Progenitor cell of endocrine pancreas (in vitro differentiated cells): ENCODE measurements at places on chromosomes 6 and 20. TPM values are rescaled to one million over a fixed set of nuclear protein-coding genes. Genes with fewer than 3 reads are reported as not detected.

- H3K27me3 ChIP-seq: peaks cover 7% of the 10 kb centered on the region
- H3K27ac ChIP-seq: no peak overlapping the region
Measured at GRCh38 chr20:16898433-16898832, 150.3 kb downstream of the OTOR start.

DNA sequence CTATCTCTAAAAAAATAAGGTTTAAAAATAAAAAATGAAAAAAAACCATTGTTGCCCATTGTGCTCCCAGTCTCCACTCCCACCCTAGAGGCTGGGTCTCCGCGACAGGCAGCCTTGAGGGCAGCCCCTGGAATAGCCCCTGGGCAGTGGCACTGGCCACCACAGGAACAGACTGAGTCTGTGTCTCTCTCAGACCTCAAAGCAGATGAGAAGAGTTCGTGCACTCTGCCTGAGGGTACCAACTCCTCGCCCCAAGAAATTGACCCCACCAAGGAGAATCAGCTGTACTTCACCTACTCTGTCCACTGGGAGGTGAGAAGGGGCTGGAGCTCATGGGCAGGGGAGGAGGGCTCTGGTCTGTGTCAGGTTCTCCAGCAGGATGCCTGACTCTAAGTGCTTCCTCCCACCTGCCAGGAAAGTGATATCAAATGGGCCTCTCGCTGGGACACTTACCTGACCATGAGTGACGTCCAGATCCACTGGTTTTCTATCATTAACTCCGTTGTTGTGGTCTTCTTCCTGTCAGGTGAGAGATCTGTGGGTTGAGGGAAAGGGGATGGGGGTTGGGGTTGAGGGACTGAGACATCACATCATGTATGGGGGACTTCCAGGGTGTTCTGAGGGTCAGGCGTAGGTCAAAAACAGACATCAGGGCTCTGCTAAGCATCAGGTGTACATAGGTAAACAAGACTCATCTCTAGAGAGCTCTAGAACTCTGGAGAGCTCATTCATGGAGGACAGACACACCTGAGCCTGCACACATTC lies 35.6 kb downstream of the TM9SF4 start:
- H3K4me3 ChIP-seq: no peak overlapping the region
- no peaks in the 10 kb centered on the region for H3K27me3 ChIP-seq
- no peak for DNase-seq
- peaks cover 59% of the 10 kb centered on the region for H3K36me3 ChIP-seq
- H3K27ac ChIP-seq: no peak overlapping the region

DNA sequence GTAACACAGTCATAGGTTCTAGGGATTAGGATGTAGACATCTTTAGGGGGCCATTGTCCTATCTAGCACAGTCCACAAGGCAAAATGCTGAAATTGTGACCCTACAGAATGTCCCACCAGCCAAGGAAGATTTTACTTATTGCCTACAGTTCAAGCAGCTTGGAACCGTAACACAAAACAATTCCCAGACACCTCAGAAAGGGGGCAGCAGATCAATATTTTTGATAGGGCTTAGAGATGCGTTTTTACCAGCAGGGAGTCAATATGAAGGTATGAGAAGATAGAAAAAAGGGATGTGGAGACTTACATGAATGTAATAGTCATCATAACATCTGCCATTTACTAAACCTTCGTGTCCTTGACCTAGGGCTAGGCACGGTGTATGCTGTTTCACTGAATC lies 81.0 kb downstream of the TMEM170B start:
- no peaks in the 10 kb centered on the region for H3K27me3 ChIP-seq
- no peaks in the 10 kb centered on the region for H3K36me3 ChIP-seq
- H3K4me1 ChIP-seq: no peaks in the 10 kb centered on the region
- no peak overlapping the region for H3K27ac ChIP-seq

DNA sequence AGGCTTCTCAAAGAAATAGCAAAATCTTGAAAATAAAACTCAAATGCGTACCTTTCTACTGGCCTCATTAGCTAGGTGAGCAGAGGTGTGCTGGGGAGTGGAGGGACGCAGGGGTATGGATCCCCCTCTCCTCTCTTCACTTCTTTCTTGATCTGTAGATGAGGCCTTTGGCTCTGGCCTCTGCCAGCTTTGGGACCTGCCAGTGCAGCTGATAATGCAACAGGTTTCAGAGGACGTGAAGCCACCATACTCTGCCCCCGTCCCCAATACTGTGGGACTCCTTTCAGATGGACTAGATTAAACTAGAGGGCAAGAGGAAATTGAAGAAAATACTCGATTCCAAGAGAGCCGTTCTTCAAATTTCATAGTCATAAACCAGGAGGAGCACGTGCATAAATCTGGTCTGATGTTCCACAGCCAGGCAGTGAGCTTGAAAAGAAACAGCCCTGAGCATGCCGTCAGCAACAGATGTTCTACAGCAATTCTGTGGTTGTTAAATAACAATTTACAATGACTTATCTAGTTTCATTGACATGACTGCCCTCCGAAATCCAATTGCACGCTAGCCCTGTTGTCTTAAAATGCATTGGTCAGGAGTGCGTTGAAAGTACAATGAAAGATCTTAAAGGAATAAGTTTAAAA lies 245.3 kb upstream of the FOXQ1 start:
- DNase-seq: no peak
- peaks cover 38% of the 10 kb centered on the region for H3K27me3 ChIP-seq
- no peak overlapping the region for H3K4me3 ChIP-seq
- no peaks in the 10 kb centered on the region for H3K36me3 ChIP-seq

DNA sequence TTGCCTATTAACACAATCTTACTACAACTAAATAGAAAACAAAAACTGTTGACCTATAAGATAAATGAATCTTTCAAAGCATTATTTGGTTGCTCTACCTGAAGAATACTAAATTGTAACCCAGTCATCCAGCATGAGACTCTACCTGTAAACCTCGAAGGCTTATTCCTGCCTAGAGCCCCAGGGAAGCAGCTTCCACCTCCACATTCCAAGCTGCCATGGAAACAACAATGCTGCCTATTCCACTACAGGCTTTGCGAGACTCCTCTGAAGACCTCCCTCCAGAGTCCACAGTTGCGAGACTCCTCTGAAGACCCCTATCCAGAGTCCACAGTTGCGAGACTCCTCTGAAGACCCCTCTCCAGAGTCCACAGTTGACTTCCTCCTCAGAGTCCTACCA lies 15.7 kb downstream of the GMDS start:
- no peak overlapping the region for H3K27ac ChIP-seq
- DNase-seq: no peak
- no peaks in the 10 kb centered on the region for H3K36me3 ChIP-seq
- peaks cover 20% of the 10 kb centered on the region for H3K4me1 ChIP-seq
- no peaks in the 10 kb centered on the region for H3K27me3 ChIP-seq

- H3K4me1 ChIP-seq: peaks cover 5% of the 10 kb centered on the region
- no peak for DNase-seq
- H3K4me3 ChIP-seq: no peak overlapping the region
- no peak overlapping the region for H3K27ac ChIP-seq
Measured at GRCh38 chr20:39812116-39812515, 850.0 kb downstream of the DHX35 start.

Gene VNN1
- total RNA-seq: not detected in 2 replicates

Gene PDE10A
- 14.4 and 17.8 TPM in 2 replicates for total RNA-seq

Gene TDRD6
- 0.17 and 0.93 TPM in 2 replicates for total RNA-seq

Gene IL17F
- total RNA-seq: not detected in 2 replicates

Gene LIME1
- total RNA-seq: 17.2 and 21.0 TPM in 2 replicates
